ENCODE measurements at places on chromosomes 11 and 22.

- no peak for DNase-seq
Observed at GRCh38 chr11:126753990-126754389, 246.6 kb downstream of the KIRREL3 start.

GRCh38 chr22:40728731-40729189 is 49.5 kb downstream of the MCHR1 start:
- DNase-seq = peak; percentile 27

- no peak for DNase-seq
Observed at GRCh38 chr11:102981324-102981910, 25.9 kb upstream of the MMP13 start.

- DNase-seq = no peak
Observed at GRCh38 chr11:117917591-117918151, 11.5 kb downstream of the TMPRSS13 start.

GRCh38 chr11:101748572-101749344 is 165.0 kb upstream of the TRPC6 start:
- DNase-seq = peak; percentile 1

DNA sequence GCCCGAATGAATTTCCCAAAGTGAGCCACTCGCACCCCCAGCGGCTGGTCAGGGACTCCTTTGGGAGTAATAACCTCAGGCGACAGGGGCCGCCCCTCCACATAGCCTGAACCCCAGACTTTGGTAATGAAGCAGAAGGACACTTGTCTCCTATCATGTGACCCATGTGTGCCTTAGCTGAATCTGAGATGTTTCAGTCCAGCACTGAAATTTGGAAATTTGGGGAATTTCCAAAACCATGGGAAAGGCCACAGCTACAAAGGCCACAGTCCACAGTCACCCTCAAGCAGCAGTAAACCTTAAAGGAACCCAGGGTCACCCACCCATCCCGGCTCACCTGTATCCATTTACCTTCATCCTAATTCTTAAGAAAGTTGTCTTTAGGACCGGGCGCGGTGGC is 51.4 kb upstream of the FADD start:
- DNase-seq = no peak

GRCh38 chr22:27445881-27446280 is 355.7 kb downstream of the MN1 start:
- peak; percentile 79 for DNase-seq

GRCh38 chr11:44566952-44567875 is 1.8 kb downstream of the CD82 start:
- no peak for DNase-seq

- DNase-seq = no peak
Observed at GRCh38 chr22:49299821-49300231, 527.8 kb downstream of the BRD1 start.

GRCh38 chr11:2507945-2508749 is 63.3 kb downstream of the KCNQ1 start:
- no peak for DNase-seq

DNA sequence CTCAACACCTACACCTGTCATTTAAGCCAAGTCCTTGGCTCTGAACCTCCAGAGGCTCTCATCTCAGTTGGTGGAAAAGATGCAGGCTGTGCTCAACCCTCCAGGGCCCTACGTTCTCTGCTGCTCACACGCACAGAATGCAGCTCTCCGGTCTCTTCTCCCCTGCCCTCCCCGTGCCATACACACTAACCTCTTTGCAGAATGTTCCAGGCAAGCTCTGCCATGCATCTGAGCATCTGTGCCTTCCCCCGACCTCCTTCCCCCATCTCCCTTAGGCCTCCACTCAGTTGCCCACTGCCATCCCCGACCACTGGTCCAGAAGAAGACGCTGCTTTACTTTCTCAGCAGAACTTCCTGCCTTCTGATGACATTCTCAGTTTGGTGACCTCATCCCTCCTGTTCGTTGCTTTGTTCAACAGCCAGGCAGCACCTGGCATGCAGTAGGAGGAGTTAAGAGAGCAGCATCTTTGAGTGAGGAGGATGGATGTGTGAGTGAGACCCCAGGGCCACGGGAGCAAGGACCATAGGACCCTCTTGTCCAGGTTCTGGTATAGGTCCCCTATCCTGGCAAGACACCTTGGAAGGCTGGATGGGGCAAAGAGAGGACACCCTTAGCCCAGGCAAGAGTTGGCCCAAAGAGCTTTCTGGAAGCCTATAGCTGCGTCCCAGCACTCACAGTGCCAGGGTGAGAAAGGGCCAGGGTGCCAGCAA is 598.0 kb downstream of the BRD1 start:
- no peak for DNase-seq

DNA sequence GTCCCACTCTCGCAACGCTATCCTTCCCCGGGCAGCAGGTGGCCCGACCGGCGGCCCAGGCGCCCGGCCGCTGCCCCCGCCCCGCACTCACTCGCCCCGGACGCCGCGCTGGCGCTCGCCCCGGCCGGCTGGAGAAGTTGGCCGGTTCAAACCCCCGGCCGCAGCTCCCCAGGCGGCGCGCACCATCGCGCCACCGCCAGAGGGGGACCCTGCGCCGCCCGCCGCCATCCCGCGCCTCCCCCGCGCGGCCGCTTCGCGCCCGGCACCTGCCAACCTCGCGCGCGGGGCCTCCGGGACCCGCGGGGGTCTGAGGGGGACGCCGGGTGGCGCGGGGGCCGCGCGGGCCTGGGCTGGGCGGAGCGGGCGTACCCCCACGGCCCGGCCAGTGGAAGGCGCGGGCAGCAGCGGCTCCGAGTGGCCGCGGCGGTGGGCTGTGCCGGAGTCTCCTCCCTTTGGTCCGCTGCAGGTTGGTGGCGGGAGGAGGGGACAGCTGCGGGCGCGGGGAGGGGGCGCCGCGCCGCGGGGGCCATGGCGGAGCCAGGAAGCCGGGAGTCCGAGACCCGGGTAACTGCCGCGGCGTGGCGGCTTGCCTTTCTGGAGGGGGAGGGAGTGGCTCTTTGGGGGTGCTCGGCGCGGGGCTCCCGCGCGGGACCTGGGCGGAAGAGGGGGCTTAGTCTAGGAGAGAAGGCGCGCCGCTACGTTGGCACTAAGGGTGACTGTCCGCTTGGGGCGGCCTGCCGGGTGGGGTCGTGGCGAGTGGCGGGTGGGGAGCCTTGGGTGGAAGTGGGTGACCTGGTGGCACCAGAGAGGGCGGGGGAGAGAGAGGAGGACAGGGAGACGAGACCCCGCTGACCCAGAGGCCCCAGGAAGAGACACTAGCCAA is at the start of the genes MPST and TST:
Gene MPST, plus strand, starts transcription at position 434 of the 883 bp plus-strand sequence. Its CDS starts 95 bp downstream, at position 529.
Gene TST, minus strand, starts transcription at position 139 of the 883 bp plus-strand sequence. CDS start 715 bp downstream, outside the sequence.
- DNase-seq = peak; percentile 67

GRCh38 chr11:66546966-66547661 is 411 bp downstream of the ACTN3 start:
- DNase-seq = no peak

DNA sequence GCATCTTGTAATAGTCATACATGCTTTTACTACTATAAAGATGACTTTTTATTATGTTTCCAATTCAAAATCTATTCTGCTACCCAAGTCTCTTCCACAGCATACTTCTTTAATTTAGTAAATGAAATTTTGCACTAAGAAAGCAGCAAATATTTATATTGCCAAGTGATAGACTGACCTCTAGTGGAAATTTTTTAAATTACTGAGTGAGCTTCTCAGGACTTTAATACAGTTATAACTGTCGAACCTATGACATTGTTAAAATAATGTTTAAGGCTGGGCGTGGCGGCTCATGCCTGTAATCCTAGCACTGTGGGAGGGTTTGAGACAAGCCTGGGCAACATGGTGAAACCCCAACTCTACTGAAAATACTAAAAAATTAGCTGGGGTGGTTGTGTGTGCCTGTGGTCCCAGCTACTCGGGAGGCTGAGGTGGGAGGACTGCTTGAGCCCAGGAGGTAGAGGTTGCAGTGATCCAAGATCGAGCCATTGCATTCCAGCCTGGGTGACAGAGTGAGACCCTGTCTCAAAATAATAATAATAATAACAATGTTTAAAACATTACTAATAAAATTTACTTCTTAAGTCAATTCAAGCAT is 27.3 kb downstream of the STK33 start:
- peak; percentile 68 for DNase-seq

- peak; percentile 30 for DNase-seq
Observed at GRCh38 chr11:23502826-23503225, 642.6 kb upstream of the CCDC179 start.

GRCh38 chr22:29693671-29694070 is 26.1 kb upstream of the CABP7 start:
- no peak for DNase-seq

- DNase-seq = no peak
Observed at GRCh38 chr11:122804796-122805195, 33.5 kb upstream of the CRTAM start.

GRCh38 chr11:2426221-2426620 is 18.1 kb downstream of the TRPM5 start:
- no peak for DNase-seq

DNA sequence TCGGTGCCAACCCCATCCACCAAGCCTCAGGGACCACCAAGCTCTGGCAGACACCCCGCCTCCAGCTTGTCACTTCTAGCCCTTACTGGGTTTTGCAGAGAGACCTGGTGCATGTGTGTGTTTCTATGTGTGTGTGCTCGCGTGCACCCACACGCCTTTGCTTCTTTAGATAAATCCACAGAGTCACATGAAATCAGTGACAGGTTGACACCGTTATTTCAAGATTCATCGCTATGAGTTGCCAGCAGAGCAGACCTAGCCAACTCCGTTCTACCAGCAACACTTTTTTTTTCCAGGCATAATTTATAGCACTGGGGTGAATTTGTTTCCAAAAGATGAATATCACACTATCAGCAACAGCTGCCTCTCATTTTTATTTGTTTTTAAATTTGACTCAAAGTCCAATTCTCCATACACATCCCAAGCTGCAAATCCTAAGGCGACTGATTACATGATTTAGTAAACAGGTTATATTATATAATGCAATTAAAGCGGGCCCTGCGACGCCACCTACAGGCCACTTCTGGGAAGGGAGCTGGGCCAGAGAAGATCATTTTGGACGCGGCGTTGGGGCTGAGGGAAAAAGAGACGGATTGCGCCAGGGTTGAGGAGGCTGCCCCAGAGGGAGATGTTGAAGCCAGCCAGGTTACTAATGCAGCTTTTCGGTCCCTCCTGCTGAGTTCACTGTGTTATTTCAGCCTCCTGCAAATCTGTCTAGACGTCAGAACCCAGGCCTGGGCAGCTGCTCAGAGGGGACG is 150.5 kb downstream of the FEZ1 start:
- DNase-seq = peak; percentile 98

GRCh38 chr22:47794851-47795250 is 1032.4 kb downstream of the TBC1D22A start:
- no peak for DNase-seq

DNA sequence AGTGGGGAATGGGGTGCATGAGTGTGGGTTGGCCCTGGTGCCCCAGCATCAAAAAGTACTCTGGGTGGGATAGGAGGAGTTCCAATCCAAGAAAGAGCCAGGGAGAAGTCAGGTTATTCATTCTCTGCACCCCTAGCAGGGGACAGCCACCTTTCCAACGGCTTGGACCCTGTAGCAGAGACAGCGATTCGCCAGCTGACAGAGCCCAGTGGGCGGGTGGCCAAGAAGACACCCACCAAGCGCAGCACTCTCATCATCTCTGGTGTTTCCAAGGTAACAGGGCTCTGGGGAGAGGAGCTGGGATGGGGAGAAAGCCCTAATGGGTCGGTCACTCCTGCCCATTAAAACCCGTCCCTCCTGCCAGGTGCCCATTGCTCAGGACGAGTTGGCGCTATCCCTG is 6.6 kb downstream of the C2CD2L start:
- no peak for DNase-seq

GRCh38 chr11:116955548-116955947 is 118.1 kb upstream of the APOA1 start:
- no peak for DNase-seq

- DNase-seq = peak; percentile 93
Observed at GRCh38 chr22:36419177-36419911, 31.6 kb upstream of the MYH9 start.

DNA sequence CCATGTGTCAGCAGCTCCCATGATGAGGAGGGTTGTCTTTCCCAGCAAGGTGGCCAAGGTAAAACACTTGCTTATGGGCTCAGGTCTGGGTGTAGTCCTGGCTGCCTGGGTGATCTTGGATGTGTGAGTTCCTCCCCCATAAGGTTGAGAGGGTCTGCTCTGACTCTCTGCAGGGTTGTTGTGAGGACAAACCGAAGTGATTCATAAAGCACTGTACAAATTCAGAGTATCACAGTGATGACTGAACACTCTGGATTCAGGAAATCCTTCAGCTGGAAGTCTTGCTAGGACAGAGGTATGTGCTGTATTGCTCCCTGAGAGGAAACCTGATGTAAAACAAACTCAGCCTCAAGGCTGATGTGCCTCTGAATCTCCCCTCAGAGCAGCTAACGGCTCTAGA is 220.9 kb upstream of the PITPNB start:
- DNase-seq = peak; percentile 91

DNA sequence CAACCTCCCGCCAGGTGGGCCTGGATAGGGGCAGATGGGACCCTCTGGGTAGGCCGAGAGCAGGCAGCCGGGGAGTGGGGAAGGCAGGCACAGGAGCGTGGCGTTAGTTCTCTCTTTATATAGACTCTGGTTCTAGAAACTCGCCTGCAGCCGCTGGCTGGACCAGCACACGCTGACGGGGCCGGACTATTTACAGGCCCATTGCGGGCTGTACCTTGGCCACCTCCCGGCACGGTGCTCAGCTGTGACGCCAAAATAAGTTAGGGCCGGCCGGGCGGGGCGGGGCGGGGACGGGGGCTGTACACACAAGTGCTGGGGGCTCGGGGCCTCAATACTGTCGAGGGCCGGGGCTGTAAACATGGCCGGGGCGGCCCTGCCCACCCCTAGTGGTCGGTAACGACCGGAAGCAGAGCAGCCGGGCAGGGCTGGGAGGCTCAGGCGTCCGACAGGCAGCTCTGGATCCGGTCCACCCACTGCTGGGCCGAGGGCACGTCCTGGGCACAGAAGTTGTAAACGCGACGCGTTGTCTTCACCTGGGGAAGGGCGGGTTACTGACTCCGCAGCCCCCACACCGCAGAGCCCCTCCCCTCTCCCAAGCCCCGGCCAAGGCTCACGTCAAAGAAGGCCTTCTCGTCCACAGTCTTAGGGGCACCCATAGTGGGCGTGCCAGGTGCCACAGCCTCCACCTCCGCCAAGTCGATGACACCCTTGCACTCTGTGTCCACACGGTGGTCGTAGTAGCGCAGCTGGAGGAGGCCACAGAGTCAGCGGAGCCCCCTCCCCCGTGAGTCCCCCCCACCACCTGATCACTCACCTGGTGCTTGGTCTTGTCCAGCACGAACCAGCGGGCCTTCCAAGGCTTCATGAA is 27.9 kb downstream of the SBF1 start:
- no peak for DNase-seq

DNA sequence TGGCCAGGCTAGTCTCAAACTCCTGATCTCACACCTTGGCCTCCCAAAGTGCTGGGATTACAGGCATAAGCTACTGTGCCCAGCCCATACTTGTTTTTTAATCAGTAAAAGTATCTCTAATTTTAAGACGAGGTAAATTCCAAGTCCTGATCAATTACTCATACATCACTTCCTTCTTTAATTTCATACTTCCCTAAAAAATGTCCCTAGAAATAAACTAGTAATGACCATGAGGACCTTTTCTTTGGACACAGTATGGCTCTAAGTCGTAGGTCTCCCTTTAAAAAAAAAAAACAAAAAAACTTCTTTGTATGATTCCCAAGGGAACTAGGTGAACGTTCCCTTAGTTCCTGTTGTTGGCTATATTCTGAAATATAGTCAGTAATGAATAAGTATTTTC is 29.8 kb downstream of the NUP98 start:
- no peak for DNase-seq

Measured in choroid plexus epithelial cell (primary cell).